ENCODE measurements at places on chromosomes 16 and 17. TPM values are rescaled to one million over a fixed set of nuclear protein-coding genes. Genes with fewer than 3 reads are reported as not detected.

DNA sequence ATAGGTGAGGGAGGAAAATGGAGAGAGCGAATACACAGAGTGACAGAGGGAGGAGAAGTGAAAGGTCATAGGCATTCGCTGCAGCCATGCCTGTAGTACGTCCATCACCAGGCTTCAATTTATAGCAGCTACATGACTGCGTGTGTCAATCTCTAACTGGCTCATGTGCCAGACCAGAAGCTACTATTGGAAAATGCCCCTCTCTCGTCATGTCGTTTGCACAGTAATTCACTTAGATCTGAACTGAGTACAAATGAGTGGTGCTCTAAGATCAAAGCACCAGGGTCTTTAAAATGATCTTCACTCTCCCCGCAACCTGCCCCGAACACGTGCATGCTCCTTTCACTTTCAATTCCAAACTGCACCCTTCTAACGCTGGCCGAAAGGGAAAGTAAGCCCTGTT lies 51.3 kb downstream of the ADCY9 start:
- DNase-seq = no peak

- no peak for DNase-seq
Measured at GRCh38 chr16:81266680-81267095, 28.2 kb downstream of the BCO1 start.

- DNase-seq = peak; percentile 93
Measured at GRCh38 chr17:67376737-67377487, at the start of gene PITPNC1. Gene PITPNC1, plus strand, starts transcription at chr17:67377281.

TMEM98 gene
- total RNA-seq = 47.8 TPM

- DNase-seq = no peak
Measured at GRCh38 chr17:5635949-5636348, 51.6 kb upstream of the NLRP1 start.

DNA sequence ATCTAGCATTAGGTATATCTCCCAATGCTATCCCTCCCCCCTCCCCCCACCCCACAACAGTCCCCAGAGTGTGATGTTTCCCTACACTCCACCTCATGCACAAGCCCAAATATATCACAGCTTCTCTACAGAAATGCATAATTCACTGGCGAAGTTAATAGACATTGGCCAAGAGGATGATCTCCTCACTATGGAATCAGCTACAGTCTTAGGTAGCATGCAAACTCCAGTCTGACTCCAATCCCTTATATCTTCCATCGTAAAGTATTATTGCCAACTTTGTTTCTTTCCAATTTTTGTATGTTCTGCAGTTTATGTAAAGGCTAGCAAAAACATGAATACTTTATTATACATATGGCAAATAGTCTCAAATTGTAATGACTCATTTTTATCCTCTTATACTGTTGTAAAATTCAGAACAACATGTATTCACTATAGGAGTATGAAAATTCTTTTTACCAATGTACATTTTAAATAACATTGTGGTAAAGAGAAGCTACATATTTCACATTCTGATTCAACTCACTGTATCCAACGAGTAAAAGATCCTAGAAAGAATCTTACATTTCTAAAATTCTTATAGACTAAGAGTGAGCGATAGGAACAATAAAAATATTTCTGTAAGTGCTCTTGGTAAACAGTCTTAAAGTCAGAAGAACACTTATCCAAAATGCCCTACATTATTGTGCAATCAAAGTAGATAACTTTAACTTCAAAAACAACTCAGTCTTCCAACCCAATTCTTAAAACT lies 871 bp downstream of the ABCA8 start:
- DNase-seq = no peak

GRCh38 chr17:50424996-50425681 lies 879 bp upstream of the ACSF2 start:
- no peak for DNase-seq

Data from tongue (tissue), 3 donors.